Stromal cell of bone marrow (primary cell): ENCODE measurements at places on chromosomes 11 and 22.

DNA sequence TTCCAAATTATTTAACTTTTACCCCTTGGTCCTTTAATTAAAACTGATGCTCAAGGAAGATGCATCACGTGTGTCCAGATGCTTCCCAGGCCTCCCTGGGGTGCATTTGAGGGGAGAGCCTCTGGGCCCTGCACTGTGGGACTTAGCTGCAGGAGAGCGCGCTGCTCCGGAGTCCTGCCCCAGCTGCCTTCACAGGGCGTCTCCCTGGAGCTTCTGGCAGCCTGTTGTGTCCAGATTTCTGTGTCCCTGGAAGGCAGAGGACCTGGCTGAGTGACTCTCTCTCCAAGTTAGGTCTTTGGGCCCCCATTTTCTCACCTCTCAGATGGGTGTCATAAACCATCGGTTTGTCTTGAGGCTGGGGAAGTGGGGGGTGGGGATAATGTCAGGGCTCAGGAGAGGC lies 3.0 kb downstream of the ARHGAP8 start:
- DNase-seq: no peak

- DNase-seq: no peak
Measured at GRCh38 chr22:39598017-39598965, 27.7 kb downstream of the CACNA1I start.

GRCh38 chr11:61007383-61007955 lies 36.0 kb downstream of the CD6 start:
- no peak for DNase-seq

GRCh38 chr22:41779929-41780505 lies 20.5 kb upstream of the CCDC134 start:
- no peak for DNase-seq

- DNase-seq: peak; percentile 95
Measured at GRCh38 chr11:134120143-134120850, 51.4 kb downstream of the JAM3 start.

GRCh38 chr11:133238495-133238894 lies 293.8 kb downstream of the OPCML start:
- no peak for DNase-seq

DNA sequence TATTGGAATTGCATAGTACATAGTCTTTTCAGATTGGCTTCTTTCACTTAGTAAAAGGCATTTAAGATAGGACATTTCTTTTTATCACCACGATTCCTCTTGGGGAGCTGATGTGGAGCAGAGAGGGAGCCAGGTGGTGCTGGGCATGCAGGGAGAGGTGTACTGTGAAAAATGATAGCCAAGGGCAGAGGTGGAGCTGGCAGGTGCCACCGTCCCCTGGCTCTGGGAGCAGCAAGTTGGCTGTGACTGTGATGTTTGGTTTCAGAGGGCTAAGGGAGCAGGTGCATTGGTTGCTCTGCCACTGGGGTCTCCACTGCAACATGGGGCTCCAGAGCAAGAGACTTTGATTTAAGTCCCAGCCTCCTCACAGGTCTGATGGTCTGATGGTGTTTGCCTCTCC lies 16.5 kb downstream of the SGSM1 start:
- no peak for DNase-seq

DNA sequence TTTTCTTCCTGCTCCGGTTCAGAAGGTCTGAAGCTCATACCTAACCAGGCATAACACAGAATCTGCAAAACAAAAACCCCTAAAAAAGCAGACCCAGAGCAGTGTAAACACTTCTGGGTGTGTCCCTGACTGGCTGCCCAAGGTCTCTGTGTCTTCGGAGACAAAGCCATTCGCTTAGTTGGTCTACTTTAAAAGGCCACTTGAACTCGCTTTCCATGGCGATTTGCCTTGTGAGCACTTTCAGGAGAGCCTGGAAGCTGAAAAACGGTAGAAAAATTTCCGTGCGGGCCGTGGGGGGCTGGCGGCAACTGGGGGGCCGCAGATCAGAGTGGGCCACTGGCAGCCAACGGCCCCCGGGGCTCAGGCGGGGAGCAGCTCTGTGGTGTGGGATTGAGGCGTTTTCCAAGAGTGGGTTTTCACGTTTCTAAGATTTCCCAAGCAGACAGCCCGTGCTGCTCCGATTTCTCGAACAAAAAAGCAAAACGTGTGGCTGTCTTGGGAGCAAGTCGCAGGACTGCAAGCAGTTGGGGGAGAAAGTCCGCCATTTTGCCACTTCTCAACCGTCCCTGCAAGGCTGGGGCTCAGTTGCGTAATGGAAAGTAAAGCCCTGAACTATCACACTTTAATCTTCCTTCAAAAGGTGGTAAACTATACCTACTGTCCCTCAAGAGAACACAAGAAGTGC lies 661 bp upstream of the MALAT1 start:
- DNase-seq: peak; percentile 42

DNA sequence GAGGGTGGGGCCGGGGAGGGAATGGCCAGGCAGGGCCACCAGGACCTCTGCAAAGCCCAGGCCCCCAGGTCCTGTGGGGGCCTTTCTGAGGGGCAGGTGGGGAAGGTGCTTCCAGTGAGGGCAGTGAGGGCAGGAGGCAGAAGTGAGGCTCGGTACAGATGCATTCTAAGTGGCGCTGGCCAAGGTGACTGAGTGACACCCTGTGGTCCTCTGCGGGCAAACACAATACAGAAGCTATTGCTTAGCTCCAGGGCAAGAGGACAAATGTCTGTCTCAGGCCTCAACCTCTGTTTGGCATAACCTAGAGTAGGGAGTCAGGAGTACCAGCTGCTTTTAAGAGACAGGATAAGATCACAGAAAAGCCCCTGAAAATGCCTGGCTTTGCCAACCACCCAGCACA lies 31.3 kb downstream of the B3GAT1 start:
- DNase-seq: no peak

DNA sequence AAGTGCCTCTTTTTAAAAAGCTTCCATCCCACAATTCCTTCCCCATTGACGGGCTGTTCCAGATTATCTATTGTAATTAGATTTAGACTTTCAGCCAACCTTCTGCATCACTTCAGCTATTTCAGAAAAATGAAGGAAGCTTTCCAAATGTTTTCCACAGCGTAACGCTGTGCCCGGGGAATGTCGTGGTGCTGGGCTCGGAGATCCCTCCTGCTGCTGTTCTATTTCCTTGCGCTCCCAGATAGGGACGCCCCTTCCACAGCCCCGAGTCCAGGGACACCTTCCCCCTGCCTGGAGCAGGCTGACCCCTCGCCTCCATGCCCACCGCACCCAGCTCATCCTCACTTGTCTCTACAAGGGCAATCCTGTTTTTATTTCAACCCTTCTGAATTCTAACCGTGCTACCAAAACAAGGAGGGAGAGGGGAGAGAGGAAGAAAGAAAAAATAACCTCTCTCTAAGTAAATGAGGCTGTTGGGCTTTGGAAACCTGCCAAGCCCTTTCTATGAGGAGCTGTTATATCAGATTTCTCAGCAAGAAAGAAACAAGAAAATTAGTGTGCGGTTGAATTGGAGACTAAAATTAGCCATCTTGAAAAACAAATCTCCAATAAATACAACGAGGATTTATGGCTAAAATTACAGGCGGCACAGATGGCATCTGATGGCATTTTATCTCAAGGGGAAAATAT lies 366.9 kb downstream of the BRD1 start:
- DNase-seq: no peak

DNA sequence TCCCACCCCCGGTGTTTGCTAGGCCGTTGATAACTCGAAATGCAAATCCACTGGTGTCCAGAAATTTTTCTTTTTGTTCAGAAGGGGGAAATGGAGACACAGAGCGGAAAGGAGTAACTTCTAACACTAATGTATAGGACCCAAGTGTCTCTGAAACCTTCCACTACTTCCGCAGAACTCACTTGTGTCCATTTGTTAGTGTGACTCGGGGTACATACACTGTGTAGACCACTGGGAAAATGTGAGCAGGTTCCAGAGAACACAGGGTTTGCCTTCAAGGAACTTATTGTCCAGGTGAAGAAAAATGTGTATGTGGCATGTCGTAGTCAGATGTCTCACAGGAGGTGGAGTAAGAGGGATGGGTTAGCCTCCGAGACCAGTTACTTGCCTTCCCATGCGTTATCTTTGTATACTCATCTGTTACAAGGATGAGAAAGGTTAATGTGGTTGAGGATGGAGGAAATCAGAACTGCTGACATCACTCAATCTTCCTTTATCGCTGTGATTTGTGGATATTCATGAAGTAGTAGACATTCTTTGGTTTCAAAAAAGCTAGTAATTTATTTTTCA lies 857 bp downstream of the ARCN1 start:
- no peak for DNase-seq

DNA sequence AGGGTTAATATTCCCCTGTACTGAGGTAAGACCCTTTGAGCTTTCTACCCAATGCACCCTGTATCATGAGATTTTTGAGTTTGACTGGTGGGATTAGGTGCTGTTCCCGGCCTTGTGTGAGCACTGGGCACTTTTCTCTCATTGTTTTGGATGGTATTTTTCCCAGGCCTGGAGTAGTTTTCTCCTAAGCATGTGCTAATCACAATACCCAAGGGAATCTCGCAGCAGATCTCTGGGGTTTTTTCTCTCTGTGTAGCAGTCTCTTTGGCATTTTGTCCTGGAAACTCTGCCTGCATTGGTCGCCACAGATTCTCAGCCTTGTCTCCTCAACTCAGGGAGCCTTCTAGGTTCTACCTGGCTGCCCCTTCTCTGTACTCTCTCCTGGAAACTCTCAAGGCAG lies 19.9 kb downstream of the IGHMBP2 start:
- DNase-seq: no peak

DNA sequence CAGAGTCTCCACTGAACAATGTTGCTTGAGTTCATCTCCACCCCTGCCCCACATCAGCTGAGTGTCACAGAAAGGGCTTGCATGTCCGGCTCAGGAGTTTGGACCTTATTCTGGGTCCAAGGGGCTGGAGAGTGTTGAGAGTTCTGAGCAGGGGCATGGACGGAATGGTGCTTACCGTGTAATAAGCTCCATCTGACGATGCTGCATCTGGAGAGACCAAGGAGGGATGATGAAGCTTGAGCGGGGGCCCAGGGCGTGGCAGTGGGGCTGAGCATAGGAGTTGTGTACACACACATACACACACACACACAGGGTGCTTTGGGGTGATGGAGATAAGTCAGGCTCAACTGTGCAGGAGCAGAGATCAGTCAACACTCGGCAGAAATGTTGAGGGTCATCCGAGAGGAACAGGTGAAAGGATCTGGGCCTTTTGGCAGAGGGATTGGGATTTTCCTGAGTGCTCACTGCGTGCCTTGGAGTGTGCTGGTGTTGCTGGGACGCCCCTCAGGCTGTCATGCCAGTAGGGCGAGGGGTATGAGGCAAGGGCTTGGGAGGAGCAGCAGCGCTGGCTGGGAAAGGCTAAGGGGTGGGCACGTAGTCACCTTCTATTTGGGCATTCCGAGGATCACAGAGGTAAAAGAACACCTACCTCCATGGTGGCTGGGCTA lies 2.3 kb downstream of the USP35 start:
- no peak for DNase-seq

DNA sequence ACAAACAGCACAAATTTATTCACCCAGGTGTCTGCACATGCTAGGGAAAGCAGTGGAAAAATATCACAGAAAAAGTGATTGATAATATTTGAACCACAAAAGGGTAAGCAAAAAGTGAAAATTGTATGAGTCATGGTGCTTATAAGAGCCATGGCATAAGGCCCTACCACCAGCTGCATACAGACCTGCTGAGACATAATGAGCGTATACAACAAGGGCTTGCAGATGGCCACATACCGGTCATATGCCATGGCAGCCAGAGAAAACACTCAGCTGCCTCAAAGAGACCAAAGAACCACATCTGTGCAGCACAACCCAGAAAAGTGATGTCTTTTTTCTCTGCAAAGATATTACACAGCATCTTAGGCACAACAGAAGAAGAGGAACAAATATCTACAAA lies 71.4 kb upstream of the OR9G4 start:
- DNase-seq: no peak

DNA sequence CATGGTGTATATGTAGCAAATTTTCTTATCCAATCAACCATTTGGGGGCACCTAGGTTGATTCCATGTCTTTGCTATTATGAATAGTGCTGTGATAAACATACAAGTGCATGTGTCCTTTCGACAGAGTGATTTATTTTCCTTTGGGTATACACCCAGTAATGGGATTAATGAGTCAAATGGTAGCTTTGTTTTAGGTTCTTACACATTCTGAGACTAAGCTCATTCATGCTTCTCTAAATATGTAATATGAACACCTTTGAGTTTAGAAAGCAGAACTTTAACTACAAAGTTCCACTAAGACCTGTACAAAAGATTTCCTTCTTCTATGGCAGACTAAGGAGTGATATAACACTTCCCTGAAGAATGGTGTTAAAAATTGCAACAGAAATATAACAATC lies 627.0 kb downstream of the KCNA4 start:
- DNase-seq: no peak

DNA sequence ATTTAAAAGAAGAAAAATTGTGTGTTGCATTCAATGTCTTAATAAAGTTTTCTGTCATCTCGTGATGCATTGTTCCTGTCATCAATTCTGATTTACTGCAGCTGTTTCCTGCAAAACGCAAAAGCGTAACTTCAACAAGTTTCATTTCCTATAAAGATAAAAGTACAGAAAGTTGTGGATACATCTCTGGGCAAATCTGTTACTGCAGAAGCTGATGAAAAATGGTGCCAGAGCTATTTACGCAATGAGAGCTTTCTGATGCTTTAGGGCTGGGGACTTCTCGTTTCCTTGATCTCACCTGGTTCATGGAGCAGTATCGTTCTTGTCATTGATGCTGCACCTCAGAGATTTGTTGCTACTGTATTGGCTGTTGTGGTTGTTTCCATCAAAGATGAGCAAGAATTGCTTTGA lies 15.5 kb upstream of the MS4A12 start:
- no peak for DNase-seq

DNA sequence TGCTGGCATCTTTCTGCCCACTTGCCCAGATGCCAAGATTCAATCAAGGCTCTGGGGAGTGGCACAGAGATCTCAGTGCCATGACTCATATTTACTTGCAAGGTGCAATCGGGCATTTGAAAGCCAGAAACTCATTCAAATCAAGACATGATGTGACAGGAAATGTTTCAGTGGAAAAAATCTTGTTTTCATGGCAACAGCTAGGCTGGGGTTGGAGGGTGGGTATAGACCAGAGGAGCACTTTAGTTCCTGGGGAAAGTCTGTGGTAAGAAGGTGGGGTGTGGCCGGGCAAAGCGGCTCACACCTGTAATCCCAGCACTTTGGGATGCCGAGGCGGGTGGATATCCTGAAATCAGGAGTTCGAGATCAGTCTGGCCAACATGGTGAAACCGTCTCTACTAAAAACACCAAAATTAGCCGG lies 1.2 kb downstream of the MAJIN start:
- DNase-seq: no peak

DNA sequence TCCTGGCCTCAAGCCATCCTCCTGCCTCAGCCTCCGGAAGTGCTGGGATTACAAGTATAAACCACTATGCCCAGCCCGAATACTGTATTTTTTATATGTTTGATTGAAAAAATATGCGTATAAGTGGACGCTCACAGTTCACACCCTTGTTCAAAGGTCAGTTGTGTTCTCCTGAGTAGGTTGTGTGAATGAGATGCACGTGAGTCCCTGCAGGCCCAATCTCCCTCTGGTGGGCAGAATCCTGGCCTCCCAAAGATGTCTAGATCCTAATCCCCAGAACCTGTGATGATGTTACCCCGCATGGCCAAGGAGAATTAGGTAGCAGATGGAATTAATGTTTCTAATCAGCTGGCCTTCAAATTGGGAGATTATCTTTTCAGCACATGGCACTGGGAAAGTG lies 41.9 kb downstream of the CTTN start:
- DNase-seq: no peak
